ENCODE measurements at places on chromosomes 5 and 9. TPM values are rescaled to one million over a fixed set of nuclear protein-coding genes. Genes with fewer than 3 reads are reported as not detected.

DNA sequence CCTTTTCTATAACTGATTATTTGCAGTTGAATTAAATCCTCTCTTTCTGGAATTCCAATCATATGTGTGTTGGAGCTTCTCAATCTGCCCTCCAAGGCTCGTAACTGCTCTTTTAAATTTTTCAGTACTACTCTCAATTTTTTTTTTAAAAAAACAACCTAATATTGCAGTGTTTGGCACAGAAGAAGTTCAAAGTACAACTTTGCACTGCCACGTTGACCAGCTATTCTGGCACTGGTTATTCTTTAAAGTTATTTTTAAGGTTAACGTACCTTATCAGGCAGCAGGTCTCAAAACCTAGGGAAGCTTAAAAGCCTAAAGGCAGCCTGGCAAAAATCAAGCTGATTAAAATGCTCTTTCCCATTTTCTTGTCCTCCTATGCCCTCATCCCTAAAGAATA lies 120.5 kb downstream of the GHR start:
- H3K27me3 ChIP-seq = no peaks in the 10 kb centered on the region
- H3K36me3 ChIP-seq = no peaks in the 10 kb centered on the region
- H3K4me1 ChIP-seq = no peaks in the 10 kb centered on the region
- no peak overlapping the region for H3K4me3 ChIP-seq
- H3K27ac ChIP-seq = no peak overlapping the region
- no peak for DNase-seq

The PCDHGA7 gene
- 0.73 TPM for total RNA-seq

The ASPN gene
- total RNA-seq = not detected

DNA sequence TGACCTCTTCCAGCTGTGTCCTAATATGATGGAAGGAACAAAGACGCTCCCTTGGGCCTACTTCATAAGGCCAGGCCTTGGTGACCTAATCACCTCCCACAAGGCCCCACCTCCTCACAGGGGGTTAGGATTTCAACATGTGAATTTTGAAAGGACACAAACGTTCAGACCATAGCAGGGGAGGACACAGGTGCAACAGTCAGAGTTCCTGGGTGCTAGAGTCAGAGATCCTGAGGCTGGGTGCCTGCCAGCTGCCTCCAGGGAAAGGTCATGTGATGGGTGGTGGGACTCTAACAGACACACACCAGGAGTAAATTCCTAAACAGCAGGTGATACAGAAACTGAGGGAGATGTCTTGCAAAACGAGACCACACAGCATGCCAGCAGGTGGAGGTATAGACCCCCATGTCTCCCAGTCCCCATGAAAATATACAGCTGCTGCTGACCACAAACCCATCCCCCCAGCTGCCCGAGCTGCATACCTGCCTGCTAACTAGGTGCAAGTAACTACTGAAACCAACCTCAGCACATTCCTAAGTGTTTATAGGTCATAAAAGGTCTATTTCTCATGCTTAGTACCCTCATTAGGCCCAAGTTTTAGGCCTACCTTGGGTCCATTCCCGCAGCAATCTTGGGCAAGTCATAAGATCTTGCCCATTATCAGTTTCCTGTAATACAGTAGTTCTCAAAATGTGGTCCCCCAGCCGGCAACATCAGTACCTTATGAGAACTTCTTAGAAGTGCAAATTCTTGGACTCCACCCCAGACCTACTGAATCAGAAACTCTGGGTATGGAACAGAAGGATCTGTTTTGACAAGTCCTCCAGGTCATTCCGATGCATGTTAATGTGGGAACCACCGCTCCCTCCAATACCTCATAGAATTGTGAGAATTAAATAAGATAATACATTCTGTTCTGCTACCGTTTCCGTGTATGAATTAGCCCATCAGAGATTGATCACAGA lies 245.3 kb downstream of the ENC1 start:
- H3K27me3 ChIP-seq = peaks cover 19% of the 10 kb centered on the region
- H3K27ac ChIP-seq = no peak overlapping the region
- H3K4me1 ChIP-seq = peaks cover 3% of the 10 kb centered on the region
- DNase-seq = peak; percentile 82
- no peaks in the 10 kb centered on the region for H3K36me3 ChIP-seq

GRCh38 chr9:1604942-1605560 lies 410.1 kb upstream of the SMARCA2 start:
- no peaks in the 10 kb centered on the region for H3K4me1 ChIP-seq
- H3K27ac ChIP-seq = no peak overlapping the region
- H3K36me3 ChIP-seq = no peaks in the 10 kb centered on the region
- H3K27me3 ChIP-seq = no peaks in the 10 kb centered on the region

- H3K27me3 ChIP-seq = peaks cover 28% of the 10 kb centered on the region
- H3K27ac ChIP-seq = no peak overlapping the region
- no peaks in the 10 kb centered on the region for H3K36me3 ChIP-seq
- no peaks in the 10 kb centered on the region for H3K4me1 ChIP-seq
- no peak overlapping the region for H3K4me3 ChIP-seq
Observed at GRCh38 chr5:155735388-155735787, 591.6 kb upstream of the SGCD start.

DNA sequence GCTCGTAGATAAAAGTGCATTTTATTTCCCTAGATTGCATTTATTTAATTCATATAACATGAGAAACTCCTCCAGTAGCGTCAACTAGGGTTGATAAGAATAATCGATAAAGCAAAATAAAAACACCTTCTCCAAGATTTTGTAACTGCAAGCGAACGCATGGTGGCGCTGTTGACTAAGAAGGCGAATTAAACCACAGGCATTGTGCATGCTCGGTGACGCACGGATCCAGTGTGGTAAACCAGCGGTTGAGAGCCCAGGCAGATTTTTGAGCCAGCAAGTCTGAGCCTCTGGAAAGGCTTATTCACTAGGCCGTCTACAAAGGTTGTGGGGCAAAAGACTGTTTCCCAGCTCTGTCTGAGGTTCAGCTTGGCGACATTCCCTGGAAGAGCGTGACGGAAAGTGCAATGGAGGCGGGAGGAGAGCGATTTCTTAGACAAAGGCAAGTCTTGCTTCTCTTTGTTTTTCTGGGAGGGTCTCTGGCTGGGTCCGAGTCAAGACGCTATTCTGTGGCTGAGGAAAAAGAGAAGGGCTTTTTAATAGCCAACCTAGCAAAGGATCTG lies at the start of gene PCDHB3:
Gene PCDHB3 (plus strand): TSS at position 231 of the 563 bp plus-strand sequence. CDS start 177 bp downstream, at position 408.
- no peak within 1 kb of the TSS for H3K27ac ChIP-seq
- no peak within 1 kb of the TSS for H3K4me3 ChIP-seq
- H3K36me3 ChIP-seq = peaks cover 25% of the 10 kb centered on the region
- no peaks in the 10 kb centered on the region for H3K4me1 ChIP-seq
- peak; percentile 51 for DNase-seq

DNA sequence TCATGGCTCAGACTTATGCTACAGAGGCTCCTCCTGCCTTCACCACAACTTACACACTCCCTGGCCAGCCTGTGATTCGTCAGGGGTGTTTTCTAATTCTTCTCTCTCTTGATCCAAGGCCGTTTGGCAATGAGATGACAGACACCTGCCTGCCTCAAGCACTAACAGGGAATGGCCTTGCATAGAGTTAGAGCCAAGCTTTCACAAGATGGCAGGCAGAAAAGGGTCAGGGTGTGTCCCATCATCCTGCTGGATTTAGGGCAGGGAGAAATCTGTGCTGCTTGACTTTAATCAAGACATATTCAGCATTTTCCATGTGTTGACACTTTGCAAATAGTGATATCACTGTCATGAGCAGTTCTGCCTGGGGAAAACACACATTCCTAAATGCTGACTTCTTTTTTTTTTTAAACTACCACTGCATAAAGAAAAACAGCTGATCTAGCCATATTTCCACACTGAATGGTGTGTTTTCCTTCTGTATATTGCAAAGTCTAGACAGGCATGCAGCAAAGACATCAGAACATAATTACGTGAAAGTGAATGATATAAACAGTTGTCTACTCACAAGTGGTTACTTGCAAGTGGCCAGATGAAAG lies 95.0 kb upstream of the SLC25A48 start:
- no peak overlapping the region for H3K4me3 ChIP-seq
- DNase-seq = no peak
- H3K27me3 ChIP-seq = no peaks in the 10 kb centered on the region
- H3K27ac ChIP-seq = no peak overlapping the region
- H3K4me1 ChIP-seq = no peaks in the 10 kb centered on the region

DNA sequence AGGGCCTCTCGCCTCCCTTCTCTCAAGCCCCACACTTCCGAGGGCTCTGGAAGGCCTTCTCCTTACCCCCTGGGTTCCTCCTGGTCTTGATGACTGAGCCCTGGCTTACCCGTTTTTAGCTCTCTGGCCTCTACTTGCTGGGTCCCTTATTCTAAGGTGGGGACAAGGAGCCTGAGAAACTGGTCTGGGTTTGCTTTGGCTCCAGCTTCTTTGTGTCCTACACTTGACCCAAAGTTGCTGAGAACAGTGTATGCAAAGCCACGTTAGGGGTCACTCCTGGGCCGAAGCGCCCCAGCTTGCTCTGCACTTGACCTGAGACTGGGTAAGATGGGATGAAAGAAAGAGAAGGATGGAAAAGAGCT lies 788 bp downstream of the ZNF346 start:
- no peak for DNase-seq
- 0 out of 2 replicates have a peak overlapping the region, but pooled peaks have one; percentile 13 for H3K27ac ChIP-seq
- no peaks in the 10 kb centered on the region for H3K36me3 ChIP-seq
- H3K4me3 ChIP-seq = peak overlapping the region; percentile 74

The CDHR2 gene
- total RNA-seq = 0.43 TPM

The RNF183 gene
- not detected for total RNA-seq

DNA sequence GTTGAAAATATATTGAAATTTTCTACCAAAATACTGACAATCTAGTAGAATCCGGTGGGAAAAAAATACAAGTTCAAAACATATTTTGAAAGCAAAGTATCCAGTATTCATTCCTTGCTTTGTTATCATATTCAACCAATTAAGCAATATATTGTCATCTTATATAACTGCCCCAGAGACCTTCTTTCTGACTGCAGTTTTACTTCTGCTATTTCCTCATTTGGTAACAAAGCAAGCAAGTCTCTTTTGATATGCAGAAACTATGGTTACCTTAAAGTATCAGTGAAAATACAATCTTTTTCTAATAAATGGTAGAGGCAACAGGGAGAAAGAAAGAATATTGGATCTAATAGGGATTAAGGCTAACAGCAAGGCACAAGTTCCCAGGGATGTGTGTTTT lies 663.7 kb upstream of the MEF2C start:
- no peaks in the 10 kb centered on the region for H3K36me3 ChIP-seq
- no peak overlapping the region for H3K4me3 ChIP-seq

DNA sequence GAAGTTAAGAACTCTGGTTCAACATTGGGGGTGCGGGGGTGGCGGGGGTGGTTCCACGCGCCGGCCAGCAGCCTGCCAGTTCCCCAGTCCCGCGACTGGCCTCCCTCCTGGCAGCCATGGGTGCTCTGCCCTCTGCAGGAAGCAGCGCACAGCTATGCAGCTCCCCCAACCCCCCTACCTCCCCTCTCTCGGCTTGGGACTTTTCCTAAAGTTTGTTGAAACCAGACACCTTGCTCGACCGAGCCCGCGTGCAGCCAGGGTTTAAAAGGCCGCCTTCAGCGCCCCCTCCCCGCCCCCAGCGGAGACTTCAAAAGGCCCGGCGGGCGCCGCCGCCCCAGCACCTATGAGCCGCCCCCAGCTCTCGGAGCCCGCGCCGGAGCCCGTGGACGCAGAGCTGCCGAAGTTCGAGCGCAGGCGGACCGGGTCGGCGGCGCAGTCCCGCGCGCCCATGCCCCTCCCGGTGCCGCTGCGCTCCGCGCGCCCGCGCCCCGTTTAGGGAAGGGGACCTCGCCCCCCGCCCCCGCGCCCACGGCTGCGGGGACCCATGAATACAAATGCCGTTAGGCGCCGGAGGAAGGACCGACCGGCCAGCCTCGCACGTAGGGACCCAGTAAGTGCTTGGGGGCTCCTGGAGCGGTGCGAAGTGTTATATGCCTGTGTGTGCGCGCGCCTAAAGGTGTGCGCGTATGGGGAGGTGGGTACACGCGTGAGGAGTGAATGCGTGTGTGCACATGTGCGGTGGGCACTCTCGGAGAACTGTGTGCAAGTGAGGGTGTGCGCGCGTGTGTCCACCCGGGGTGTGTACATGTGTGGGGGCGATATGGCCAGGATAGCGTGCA lies 1.4 kb upstream of the COL27A1 start:
- H3K27me3 ChIP-seq = peaks cover 26% of the 10 kb centered on the region
- no peak overlapping the region for H3K27ac ChIP-seq
- peak overlapping the region; percentile 49 for H3K4me3 ChIP-seq
